Ovary (tissue), 10 donors: ENCODE measurements at places on chromosomes 4 and X.

DNA sequence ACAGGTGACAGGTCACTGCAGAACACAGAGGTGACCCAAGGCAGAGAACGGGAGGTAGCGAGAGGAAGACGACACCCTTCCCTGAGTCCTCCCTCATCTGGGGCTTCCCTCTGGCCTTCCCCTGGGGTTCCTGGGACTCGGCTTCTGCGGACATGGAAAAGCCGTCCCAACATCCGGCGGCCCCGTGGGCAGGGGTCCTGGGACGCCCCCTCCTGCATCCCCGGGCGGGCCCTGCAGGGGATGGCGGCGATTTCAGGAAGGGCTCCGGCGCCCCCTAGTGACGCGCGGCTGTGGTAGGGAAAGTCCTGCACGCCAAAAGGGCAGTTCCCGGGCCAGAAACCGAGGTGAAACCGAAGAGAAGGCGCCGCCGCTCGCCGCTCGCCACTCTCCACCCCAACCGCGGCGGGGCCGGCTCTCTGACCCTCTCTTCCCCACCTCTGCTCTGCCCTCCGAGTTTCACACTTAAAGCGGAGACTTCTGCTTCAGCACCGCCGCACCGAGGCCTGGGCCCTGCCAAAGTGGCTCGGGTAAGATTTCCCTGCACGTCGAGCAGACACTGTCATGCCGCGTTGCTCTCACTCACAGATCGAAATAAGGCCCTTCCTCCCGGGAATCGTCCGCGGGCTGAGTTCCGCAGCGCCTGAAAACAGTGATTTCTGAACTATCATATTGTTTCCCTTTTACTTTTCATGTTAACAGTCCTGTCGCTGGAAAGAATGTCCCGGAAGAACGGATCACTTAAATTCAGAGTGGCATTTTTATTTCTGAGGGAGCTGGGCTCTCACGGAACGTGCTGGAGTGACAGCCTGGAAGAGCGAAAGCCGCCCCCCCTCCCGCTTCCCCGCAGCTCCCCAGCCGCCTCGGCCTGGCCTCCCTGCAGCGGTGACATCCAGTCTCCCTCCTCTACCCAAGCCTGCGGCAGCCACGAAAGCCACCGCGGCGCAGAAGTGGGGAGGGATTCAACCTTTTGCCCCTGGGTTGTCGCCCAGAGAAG lies 110.6 kb downstream of the DCTD start:
- no peaks in the 10 kb centered on the region for H3K4me1 ChIP-seq
- no peaks in the 10 kb centered on the region for H3K27me3 ChIP-seq
- H3K36me3 ChIP-seq = no peaks in the 10 kb centered on the region
- H3K27ac ChIP-seq = no peak overlapping the region

GRCh38 chr4:66766557-66766956 lies 778.7 kb downstream of the CENPC start:
- no peaks in the 10 kb centered on the region for H3K27me3 ChIP-seq
- H3K4me1 ChIP-seq = no peaks in the 10 kb centered on the region
- no peak overlapping the region for H3K4me3 ChIP-seq
- H3K27ac ChIP-seq = no peak overlapping the region
- no peaks in the 10 kb centered on the region for H3K36me3 ChIP-seq

GRCh38 chrX:10900585-10901289 lies 210.4 kb upstream of the HCCS start:
- H3K4me3 ChIP-seq = no peak overlapping the region
- no peak for DNase-seq
- H3K4me1 ChIP-seq = no peaks in the 10 kb centered on the region
- no peaks in the 10 kb centered on the region for H3K27me3 ChIP-seq
- no peaks in the 10 kb centered on the region for H3K36me3 ChIP-seq

GRCh38 chr4:115076691-115077090 lies 36.7 kb downstream of the NDST4 start:
- no peak overlapping the region for H3K4me3 ChIP-seq
- H3K27me3 ChIP-seq = no peaks in the 10 kb centered on the region
- H3K27ac ChIP-seq = no peak overlapping the region
- no peaks in the 10 kb centered on the region for H3K36me3 ChIP-seq
- H3K4me1 ChIP-seq = no peaks in the 10 kb centered on the region

- H3K27me3 ChIP-seq = no peaks in the 10 kb centered on the region
- no peak overlapping the region for H3K27ac ChIP-seq
- no peak for DNase-seq
These were observed 48.0 kb downstream of the PHKA2 start for GRCh38 chrX:18935893-18936292.

- H3K4me1 ChIP-seq = peaks cover 7% of the 10 kb centered on the region
- no peaks in the 10 kb centered on the region for H3K36me3 ChIP-seq
- H3K27me3 ChIP-seq = no peaks in the 10 kb centered on the region
- H3K4me3 ChIP-seq = no peak overlapping the region
- DNase-seq = no peak
- no peak overlapping the region for H3K27ac ChIP-seq
These were observed 3.2 kb upstream of the TIGD2 start for GRCh38 chr4:89108091-89108490.
